ENCODE measurements at places on chromosomes 6 and 20.

GRCh38 chr20:16535277-16535676, 38.0 kb downstream of the KIF16B start:
- DNase-seq: no peak

DNA sequence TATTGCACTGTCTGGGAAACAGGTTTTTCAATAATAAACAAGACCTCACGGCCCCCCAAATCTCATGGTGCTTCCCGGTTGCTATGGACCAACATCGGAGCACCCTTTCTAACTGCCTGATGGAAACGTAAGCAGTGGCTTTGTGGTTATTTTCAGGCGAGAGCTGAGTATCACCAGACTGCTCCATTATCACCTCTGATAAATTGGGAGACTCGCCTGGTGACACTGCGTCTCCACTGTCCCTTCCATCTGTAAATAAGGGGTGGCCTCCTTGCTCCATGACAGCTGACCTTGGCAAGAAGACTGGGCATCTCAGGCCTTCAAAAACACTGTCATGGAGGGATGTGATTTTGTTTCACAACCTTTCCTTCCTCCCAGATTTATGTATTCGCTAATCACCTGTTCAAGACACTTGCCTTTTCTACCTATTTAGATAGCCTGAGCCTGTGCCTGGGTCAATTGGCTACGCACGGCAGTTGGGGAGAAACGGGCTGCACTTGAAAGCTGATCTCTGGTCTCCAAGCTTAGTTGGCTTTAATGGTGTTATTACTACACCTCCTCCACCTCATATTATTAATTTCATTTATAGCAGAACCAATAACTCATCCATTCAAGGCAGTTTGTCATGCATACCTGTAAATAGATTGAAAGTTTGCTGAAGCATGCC, 17.7 kb upstream of the CDH4 start:
- DNase-seq: no peak

- DNase-seq: no peak
Measured at GRCh38 chr6:165605901-165606739, 56.9 kb downstream of the PDE10A start.

GRCh38 chr20:16098890-16099639, 474.2 kb downstream of the KIF16B start:
- no peak for DNase-seq

GRCh38 chr6:11007715-11008608, 36.1 kb downstream of the ELOVL2 start:
- DNase-seq: peak; percentile 47

GRCh38 chr6:169473663-169474062, 220.0 kb upstream of the THBS2 start:
- no peak for DNase-seq

DNA sequence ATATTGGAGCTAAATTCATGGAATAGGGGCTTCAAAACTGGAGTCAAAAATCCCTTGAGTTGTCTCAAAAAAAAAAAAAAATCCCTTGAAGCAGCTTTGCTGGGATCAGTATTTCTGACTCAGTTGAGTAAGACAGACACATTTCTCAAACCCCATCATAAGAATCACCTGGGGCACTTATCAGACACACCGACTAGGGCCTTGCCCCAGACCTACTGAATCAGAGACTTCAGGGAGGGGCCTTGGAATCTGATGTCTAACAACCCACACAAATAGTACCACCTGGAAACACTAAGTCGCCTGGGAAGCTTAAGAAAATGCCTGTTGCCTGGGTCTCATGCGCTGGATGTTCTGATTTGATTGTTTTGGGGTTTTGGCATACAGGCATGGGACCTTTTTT, 44.9 kb upstream of the RNF144B start:
- no peak for DNase-seq

DNA sequence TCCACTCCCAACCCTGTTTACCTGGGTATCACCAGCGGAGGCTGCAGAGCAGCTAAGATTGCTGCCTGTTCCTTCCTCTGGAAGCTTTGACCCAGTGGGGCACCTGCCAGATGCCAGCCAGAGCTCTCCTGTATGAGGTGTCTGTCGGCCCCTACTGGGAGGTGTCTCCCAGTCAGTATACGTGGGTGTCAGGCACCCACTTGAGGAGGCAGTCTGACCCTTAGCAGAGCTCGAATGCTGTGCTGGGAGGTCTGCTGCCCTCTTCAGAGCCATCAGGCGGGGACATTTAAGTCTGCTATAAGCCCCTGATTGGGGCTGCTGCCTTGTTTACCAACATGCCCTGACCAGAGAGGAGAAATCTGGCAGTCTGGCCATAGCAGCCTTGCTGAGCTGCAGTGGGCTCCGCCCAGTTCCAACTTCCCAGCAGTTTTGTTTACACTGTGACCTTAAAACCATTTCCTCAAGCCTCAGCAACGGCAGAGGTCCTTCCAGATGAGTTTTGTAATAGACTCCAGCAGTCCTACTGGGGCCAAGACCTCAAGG, 2.8 kb downstream of the RAET1E start:
- DNase-seq: peak; percentile 81

- peak; percentile 36 for DNase-seq
Measured at GRCh38 chr20:35952480-35953386, 1.6 kb downstream of the SCAND1 start.

DNA sequence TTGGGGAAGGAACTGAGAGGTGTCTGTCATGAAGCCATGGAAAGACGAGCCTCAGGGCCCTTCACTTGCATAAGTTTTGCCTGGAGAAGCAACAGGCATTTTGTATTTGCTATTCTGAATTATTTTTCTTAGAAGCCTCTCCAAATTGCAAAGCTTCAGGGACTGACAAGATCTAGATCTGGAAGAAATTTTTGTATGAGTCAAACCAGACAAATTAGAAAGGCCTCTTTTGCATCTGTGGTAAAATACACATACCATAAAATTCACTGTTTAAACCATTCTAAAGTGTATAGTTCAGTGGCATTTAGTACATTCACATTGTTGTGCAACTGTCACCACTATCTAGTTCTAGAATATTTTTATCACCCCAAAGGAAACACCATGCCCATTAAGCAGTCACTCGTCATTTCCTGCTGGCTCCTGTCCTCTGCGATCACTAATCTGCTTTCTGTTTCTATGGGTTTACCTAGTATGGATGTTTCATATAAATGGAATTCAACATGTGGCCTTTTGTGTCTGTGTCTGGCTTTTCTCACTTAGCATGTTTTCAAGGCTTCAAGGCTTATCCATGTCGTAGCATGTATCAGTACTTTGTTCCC, 269.1 kb downstream of the PHF3 start:
- DNase-seq: peak; percentile 95

DNA sequence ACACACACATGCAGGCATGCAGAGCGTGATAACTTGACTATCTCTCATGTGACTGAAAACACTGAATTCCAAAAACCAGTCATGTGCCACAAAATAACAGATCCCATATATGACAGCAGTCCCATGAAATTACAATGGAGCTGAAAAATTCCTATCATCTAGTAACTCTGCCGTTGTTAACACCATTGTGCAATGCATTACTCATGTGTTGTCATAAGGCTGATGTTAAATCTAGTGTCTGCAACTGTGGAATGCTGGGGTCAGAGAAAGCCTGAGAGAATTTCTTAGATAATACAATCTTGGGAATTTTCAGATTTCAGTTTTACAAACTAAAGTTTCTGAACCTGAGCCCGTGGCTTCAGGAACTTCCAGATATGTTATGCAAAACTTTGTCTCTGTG, 70.2 kb downstream of the LYRM4 start:
- DNase-seq: peak; percentile 99

DNA sequence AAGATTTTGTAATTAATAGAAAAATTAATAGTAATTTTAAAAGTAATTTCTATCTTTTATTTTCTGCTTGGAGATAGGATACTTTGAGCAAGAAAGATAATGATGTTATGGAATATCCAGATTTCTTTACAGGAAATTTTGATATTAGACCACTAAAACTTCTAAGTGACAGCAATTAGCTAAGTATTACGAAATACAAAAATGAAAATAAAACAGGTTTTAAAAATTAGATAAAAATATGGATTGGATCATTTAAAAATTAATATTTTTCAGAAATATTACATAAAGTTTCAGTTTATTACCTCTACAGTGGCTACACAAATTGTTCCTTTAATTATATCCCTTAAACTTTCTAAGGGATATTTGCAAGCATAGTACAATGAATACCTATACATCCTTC, 4.2 kb upstream of the MYLK4 start:
- DNase-seq: no peak

DNA sequence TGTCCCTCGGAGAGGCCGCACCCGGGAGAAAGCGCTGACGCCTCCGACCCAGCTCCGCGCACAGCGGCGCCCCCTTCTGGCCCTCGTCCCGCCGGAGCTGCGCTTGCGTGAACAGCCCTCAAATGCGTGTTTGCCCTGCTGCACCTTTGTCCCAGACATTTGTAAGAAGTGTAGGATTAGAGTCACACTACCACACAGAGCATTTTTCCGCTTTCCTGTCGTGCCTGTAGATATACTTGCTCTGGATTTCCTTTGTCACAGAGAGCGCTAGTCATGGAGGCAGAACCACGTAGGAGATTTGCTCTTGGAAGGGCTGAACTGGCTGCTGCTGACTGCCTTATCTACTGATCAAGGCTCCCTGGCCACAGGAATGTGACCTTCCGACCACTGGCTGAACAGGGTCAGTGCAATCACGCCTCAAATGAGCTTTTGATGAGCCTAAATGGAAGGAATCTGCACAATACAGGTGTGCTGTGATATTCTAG, 62.3 kb downstream of the PAX1 start:
- no peak for DNase-seq

DNA sequence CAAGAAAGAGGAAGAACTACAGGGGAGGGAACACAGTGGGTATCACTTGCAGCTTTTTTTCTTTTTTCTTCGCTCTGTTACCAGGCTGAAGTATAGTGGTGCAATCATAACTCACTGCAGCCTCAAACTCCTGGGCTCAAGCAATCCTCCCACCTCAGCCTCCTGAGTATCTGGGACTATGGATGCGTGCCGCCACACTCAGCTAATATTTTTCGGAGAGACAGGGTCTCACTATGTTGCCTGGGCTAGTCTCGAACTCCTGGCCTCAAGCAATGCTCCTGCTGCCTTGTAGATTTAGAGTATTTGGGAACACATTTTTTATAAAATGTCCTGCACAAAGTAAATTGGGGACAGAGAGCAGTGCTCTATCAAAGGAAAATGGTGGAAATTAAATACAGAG, 28.3 kb downstream of the PARD6B start:
- DNase-seq: no peak

DNA sequence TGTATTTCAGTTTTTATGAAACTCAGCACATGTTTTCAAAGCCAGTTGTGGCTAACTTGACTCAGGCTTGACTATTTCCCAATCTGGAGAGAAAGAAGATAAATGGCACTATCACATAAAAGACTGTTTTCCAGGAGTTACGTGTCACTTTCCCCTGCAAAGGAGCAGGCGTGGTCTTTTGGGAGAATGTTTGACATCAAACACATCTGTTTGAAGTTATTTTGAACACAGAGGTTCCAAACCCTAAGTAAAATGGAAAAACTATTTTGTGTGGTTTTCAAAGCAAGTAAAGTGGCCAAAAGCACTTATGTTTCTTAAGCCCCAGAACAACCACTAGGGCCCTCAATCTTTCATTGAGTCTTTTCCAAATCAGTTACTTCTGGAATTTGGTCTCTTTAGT, 89.7 kb downstream of the FOXF2 start:
- DNase-seq: peak; percentile 99

DNA sequence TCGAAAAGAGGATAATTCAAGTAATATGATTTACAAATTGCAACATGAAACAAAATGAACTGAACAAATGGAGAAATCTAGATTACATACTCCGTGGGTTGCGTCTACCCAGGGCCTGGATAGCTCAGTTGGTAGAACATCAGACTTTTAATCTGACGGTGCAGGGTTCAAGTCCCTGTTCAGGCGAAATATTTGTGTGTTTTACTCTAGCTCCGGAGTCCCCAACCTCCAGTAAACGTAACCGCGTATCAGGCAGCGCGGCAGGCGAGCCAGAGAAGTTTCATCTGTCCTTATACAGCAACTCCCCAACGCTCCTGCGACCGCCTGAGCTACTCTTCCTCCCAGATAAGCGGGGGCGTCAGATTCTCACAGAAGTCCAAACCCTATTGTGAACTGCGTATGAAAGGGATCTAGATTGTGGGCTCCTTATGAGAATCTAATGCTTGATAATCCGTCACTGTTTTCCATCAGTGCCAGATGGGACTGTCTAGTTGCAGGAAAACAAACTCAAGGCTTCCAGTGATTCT, 176.1 kb downstream of the TRIM27 start:
- peak; percentile 68 for DNase-seq

GRCh38 chr6:107400616-107401147, 58.7 kb downstream of the PDSS2 start:
- DNase-seq: no peak

- peak; percentile 69 for DNase-seq
Measured at GRCh38 chr20:46746956-46747526, 37.6 kb downstream of the SLC2A10 start.

DNA sequence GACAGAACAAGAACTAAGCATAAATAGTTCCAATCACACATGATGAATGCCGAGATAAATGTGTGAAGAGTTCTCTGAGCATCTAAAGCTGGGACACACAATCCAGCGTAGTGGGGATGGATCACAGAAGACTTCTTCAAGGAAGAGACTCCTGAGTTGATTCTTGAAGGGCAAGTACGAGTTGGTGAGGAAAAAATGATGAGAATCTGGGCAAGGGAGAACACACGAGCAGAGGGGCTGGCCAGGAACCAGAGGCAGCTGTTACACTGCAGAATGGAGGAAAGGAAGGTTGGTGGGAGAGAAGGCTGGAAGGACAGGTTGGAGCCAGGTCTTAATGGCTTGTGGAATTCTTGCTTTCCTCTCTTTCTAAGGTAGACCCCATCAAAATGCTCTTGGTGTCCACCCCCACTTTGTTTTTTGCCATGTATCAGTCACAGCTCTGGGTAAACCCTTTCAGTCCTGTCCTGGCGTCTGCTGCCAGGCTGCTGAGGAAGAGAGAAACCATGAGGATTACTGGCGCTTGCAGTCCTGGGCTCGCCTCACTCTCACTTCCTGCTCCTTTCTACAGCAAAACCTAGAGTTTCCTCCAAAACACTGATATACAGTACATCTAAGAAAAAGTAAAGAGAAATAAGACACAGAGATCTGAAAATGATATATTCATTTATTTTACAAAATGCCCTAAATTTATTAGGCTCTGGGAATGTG, 127.6 kb upstream of the FAM184A start:
- DNase-seq: no peak

- peak; percentile 85 for DNase-seq
Measured at GRCh38 chr20:48904566-48905296, 16.8 kb upstream of the ARFGEF2 start.

Data from fibroblast of the aortic adventitia (primary cell).